ENCODE measurements at places on chromosomes 13 and 19.

- no peak for ATAC-seq
Measured at GRCh38 chr13:76790980-76791819, 95.0 kb downstream of the KCTD12 start.

GRCh38 chr19:29260477-29261317 is 47.7 kb upstream of the UQCRFS1 start:
- ATAC-seq = peak; percentile 66

GRCh38 chr19:17490411-17490810 is 20.1 kb downstream of the SLC27A1 start:
- peak; percentile 37 for ATAC-seq

- ATAC-seq = no peak
Measured at GRCh38 chr13:100528353-100528752, 60.2 kb downstream of the GGACT start.

DNA sequence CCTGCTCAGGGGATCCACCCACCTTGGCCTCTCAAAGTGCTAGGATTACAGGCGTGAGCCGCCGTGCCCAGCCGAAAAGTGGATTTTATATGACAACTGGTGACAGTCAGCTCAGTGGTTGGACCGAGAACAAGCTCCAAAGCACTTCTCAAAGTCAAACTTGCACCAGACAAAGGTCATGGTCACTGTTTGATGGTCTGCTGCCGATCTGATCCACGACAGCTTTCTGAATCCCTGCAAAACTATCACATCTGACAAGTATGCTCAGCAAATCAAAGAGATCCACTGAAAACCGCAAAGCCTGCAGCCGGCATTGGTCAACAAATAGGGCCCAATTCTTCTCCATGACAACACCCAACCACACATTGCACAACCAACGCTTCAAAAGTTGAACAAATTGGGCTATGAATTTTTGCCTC is 21.6 kb upstream of the NAA16 start:
- ATAC-seq = no peak

- no peak for ATAC-seq
Measured at GRCh38 chr13:46491641-46492040, 61.3 kb upstream of the LRCH1 start.

- no peak for ATAC-seq
Measured at GRCh38 chr19:44690131-44690440, 8.9 kb upstream of the CEACAM16 start.

GRCh38 chr13:34076943-34077703 is 259.2 kb downstream of the RFC3 start:
- ATAC-seq = no peak

GRCh38 chr19:36686365-36687213 is 823 bp upstream of the ZNF567 start:
- ATAC-seq = peak; percentile 45

- no peak for ATAC-seq
Measured at GRCh38 chr19:53389571-53389970, 5.4 kb upstream of the ZNF765 start.

- ATAC-seq = no peak
Measured at GRCh38 chr13:108682714-108683113, 53.3 kb downstream of the MYO16 start.

GRCh38 chr19:19535311-19536191 is 2.5 kb upstream of the CILP2 start:
- no peak for ATAC-seq
